Breast epithelium (tissue), 4 donors: ENCODE measurements at places on chromosomes 2 and 18. TPM values are rescaled to one million over a fixed set of nuclear protein-coding genes. Genes with fewer than 3 reads are reported as not detected.

GBX2 gene
- not detected for total RNA-seq

POTEC gene
- not detected for total RNA-seq

DNA sequence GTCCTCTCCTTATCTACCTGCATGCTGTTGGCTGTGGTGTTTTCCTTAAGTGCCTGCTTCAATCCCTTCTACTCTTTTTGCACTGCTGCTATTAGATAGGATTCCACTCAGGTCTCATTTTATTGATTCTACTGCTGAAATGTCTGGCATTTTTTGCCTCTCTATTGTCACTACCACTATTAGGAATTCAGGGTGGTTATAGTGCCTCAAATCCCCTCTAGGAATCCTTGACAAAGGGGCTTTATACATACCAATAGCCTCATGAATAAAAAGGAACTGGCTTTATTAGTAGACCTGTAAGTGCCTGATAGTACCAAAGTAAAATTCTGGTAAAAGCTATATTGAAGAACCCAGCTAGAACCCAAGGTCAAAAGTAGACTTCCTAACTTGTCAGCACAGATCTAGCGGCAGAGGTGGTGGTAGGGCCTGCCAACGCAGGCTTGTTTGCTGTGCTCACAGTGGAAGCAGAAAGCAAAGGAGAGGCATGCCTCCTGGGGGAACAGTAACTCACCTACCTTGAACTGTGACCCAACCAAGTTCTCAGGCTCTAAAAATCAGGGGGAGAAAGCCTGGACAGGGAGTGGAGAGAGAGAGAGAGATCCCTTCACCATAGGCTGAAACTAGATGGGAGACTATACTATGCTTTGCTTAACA lies 200.8 kb downstream of the RAB3GAP1 start:
- no peak for DNase-seq

DNA sequence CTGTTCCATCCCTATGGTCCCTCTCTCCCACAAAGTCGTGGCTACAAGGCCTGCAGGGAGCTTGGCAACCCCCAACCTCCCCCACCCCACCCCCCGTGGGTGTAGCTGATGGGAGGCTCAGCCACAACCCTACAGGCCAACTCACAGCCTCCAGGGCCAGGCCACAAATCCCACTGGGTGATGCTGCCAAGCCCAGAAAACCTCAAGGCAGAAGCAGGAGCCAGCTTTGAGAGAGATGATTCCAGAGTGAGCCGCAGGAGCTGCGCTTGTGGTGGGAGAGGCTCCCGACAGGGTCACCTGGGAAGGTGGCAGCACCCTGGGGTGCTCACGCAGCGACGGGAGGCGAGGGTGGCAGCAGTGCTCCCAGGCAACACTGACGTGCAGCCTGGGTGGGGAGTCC lies 44.8 kb downstream of the ADCY3 start:
- DNase-seq = no peak

DNA sequence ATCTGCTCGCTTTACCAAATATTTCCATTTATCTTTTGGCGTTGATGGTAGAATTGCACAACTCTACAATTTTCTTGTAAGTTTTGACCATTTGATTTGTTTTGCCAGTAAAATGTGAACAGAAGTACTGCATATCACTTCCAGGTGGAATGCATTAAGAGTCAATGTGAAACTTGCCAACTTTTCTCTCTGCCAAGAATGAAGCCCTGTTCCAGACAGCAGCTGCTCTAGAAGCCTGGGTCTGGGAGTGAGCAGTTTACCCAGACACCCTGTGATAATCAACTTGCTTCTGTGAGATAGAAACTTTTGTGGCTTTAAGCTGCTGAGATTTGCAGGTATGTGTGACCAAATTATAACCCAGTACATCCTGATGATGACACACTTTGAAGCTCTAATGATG lies 115.9 kb upstream of the SYT4 start:
- DNase-seq = no peak

DNA sequence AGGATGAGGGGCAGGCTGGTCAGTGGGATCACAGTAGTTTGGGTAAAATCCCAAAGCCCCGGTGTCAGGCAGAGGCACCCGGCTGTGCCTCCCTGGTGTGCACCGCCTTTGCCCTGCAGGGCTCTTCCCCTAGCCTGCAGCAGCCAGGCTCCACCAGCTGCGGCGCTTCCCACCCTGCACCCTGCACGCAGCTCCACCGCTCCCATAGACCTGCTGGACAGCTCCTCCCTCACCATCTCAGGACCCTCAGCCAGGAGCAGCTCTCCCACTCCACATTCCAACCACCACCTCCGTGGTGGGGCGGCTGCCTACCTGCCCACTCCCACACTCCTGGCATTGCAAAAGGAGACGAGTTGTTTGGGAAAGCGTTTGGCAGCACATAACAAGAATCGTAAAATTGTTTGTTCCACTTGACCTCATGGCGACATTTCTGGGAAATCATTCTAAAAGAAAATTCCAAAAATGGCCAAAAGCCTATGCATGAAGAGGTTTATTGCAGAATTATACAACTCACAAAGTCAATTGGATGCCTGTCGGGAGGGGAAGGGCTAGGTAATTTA lies 287.4 kb upstream of the HDAC4 start:
- no peak for DNase-seq
